Left forelimb (tissue), 1 donor: ENCODE measurements at places on chromosomes 2 and 18.

- DNase-seq: no peak
Measured at GRCh38 chr2:197238043-197238365, 72.6 kb downstream of the ANKRD44 start.

DNA sequence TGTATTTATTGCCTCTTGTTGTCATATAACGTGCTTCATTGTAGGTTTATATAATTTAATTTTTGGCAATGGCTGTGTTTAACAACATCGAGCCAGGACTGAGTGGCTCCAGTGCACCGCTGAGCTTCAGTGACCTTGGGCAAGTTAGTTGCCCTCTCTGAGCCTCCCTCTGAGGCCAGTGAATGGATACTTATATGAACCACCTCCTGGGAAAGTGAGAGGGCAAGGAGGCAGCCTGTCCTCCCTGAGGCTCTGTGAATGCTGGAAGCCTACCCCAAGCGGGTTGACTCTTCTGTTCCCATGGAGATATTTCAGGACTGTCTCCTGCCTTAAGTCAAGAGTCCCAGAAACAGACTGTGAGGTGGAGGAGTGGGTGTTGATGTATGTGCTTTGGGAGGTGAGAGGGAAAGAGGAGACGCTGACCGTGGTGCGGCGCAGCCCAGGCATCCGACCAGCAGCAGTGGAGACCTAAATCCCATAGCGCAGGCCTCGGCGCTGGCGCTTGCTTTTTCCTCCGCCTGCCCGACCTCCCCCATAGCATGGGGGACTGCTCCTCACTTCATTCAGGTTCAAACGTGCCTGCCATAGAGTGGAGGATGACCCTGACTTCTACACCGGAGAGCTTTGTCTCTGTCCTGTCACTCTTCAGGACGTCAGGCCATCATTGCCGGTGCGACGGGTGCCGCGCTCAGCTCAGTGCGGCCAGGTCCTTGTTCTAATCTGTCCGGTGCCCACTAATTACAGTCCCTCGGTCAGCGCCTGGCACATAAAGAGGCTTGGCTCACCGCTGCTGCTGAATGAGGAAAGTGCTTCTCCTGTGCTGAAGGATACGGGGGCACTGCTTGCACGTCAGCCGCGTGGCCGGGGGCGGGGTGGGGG, 167.3 kb upstream of the HS6ST1 start:
- DNase-seq: no peak

DNA sequence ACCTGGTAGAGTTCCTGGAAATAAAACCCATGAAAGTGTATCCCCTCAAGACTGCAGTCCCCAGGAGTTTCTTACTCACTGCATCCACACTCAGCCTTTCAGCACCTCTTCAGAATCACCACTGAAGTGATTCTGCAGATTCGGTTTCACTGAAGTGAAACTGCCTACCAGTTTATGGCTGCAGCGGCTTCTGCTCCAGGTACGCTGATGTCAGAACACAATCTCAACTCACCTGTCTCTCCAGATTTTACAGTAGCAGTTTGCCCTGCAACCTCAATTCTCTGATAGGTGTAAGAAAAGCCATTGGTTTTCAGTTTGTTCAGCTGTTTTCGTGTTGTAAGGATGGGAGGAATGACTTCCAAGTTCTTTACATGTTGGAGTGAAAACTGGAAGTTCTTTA, 124.8 kb downstream of the TSN start:
- DNase-seq: no peak

- peak; percentile 79 for DNase-seq
Measured at GRCh38 chr18:76450452-76451395, 44.3 kb downstream of the ZNF516 start.

DNA sequence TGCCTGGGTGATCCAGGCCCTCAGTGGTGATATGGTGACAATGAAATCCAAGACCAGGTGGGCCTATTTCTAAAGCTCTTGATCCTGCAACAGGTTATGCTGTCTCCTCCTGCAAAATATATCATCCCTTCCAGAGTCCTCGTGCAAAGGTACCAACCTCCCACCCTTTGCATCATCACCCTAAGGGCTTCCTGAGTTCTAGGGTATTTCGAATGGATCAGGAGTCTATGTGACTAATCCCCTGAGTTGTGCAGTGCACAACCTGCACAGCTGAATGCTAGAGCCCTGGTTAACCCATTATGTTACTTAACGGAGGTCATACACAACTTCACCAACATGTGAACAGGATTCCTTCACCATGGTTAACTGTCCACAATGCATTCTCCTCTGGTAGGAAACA, 13.4 kb upstream of the NPAS2 start:
- no peak for DNase-seq

- DNase-seq: no peak
Measured at GRCh38 chr2:199940373-199940772, 14.9 kb downstream of the TYW5 start.

DNA sequence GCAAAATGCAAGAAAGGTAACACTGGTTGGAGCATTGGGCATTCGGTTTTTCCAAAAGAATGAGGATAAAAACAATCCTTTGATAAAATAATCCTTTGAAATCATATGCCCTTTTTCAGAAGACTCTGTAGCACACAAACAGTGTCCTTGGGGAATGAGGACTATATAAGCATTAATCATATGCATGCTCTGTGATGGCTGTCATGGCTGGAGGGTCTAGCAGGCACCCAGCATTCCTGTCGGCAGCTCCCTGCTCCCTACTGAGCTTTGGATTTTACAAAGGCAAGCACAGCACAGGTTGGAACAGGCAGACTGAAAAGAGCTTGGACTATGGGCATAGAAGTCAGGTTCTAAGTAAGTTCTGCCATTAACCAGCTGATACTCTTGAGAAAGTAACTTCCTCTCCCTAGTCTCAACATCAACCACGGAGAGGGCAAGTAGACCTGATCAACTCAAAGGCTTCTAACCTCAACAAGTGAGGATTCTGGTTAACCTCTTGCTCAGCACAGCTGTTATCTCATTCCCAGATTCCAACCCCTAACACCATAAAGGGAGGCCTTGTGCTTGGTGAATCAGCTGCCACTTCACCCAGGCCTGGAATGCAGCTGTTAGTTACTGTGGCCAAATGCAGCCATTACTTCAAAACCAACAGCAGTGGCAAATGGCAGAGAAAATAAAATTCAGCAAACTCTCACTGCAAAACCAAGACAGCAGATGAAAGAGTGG, 29.5 kb downstream of the GALNT14 start:
- DNase-seq: no peak

DNA sequence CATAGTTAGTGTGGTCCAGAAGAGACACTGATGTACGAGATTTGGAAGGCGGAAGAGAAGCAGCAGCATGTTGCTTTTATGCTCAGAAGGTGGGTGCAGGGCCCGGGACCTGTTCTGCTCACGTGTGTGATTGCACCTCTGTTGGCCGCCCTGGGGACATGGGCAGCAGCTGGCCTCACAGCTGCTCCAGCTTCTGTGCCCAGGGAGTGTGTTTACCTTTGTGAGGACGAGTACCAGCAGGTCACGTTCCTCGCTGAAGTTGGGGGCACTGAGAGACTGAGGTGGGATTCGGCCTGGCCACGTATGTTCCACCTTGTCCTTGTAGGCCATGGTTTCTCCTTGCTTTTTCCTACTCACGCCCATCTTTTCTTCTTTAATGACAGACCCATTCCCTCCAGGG, 86.3 kb downstream of the PMAIP1 start:
- no peak for DNase-seq
